ENCODE measurements at places on chromosomes 13 and 19. TPM values are rescaled to one million over a fixed set of nuclear protein-coding genes. Genes with fewer than 3 reads are reported as not detected.
A peak's percentile ranks its signal among the peaks of the same experiment; 100 is the strongest.

The GNG8 gene
- total RNA-seq = not detected

The ATP4B gene
- total RNA-seq = not detected

The GRIN2D gene
- total RNA-seq = 25.2 TPM

The NAPSA gene
- not detected for total RNA-seq

The CEACAM8 gene
- not detected for total RNA-seq

The UHRF1 gene
- 16.8 TPM for total RNA-seq

The CLDND2 gene
- not detected for total RNA-seq

- H3K27me3 ChIP-seq = peaks cover 9% of the 10 kb centered on the region
- H3K36me3 ChIP-seq = peaks cover 34% of the 10 kb centered on the region
- no peak overlapping the region for H3K27ac ChIP-seq
- no peak overlapping the region for H3K4me3 ChIP-seq
- no peaks in the 10 kb centered on the region for H3K4me1 ChIP-seq
These were observed 24.4 kb upstream of the ZNF561 start for GRCh38 chr19:9645472-9645871.

GRCh38 chr19:12064590-12065538, at the start of gene ZNF844:
TSS of gene ZNF844 (plus strand) at chr19:12064731. CDS start at chr19:12064874, 143 bp downstream.
- peaks cover 2% of the 10 kb centered on the region for H3K27me3 ChIP-seq
- no peak within 1 kb of the TSS for H3K27ac ChIP-seq
- H3K36me3 ChIP-seq = peaks cover 7% of the 10 kb centered on the region
- peak within 1 kb of the TSS; percentile 34 for H3K4me3 ChIP-seq
- DNase-seq = no peak
- H3K4me1 ChIP-seq = no peaks in the 10 kb centered on the region

DNA sequence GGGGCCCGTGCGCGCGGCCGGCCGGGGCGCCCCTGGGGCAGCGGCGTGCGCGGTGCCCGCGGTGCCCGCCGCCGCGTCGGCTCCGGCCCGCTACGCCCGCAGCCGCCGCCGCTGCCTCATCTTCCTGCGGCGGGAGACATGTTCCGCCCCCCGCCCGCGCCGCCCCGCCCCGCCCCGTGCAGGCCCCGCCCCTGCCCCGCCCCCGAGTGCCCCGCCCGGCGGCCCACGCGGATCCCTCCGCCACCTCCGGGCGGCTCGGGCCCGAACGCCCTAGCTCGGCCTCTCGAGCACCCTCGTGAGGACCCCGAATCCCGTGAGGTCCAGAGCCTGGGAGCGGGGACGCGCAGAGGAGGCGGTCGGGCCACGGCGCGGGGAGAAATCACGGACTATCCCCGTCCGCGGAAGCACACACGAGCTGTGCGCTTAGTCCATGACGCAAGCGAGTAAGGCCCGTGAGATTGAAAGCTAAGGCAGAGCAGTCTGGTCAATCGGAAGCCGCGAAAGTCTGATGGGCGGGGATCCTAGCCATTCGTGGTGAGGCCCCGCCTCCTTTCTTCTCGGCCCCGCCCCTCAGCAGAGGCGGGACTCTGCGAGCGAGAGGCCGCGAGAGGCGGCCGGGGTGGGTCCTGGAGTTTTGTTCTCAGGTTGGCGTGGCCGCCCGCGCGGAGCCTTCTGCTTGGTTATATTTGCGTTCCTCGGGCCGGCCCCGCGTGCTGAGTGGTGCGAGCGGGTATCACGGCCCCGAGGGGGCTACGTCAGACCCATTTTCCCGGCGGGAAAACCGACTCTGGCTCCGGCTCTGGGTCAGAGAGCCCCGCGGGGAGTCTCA, at the start of gene TCF3:
TCF3 (minus strand) TSS at position 145 of the 829 bp plus-strand sequence. CDS start 2,367 bp downstream, outside the sequence.
- peak within 1 kb of the TSS; percentile 90 for H3K27ac ChIP-seq
- H3K4me3 ChIP-seq = peak within 1 kb of the TSS; percentile 98
- peak; percentile 98 for DNase-seq
- peaks cover 3% of the 10 kb centered on the region for H3K27me3 ChIP-seq

GRCh38 chr13:52394586-52394985, 11.4 kb downstream of the THSD1 start:
- H3K4me1 ChIP-seq = peaks cover 84% of the 10 kb centered on the region
- peak overlapping the region; percentile 34 for H3K27ac ChIP-seq
- H3K27me3 ChIP-seq = peaks cover 12% of the 10 kb centered on the region
- no peak for DNase-seq
- peak overlapping the region; percentile 91 for H3K4me3 ChIP-seq

GRCh38 chr13:111175935-111176334, 60.8 kb downstream of the ARHGEF7 start:
- peaks cover 10% of the 10 kb centered on the region for H3K27me3 ChIP-seq
- peak overlapping the region; percentile 48 for H3K27ac ChIP-seq
- H3K4me3 ChIP-seq = no peak overlapping the region
- DNase-seq = no peak
- H3K4me1 ChIP-seq = peaks cover 71% of the 10 kb centered on the region
- H3K36me3 ChIP-seq = peaks cover 30% of the 10 kb centered on the region

- H3K4me3 ChIP-seq = no peak overlapping the region
- DNase-seq = no peak
- H3K4me1 ChIP-seq = no peaks in the 10 kb centered on the region
These were observed 35.5 kb downstream of the SERTM1 start for GRCh38 chr13:36709136-36709890.

DNA sequence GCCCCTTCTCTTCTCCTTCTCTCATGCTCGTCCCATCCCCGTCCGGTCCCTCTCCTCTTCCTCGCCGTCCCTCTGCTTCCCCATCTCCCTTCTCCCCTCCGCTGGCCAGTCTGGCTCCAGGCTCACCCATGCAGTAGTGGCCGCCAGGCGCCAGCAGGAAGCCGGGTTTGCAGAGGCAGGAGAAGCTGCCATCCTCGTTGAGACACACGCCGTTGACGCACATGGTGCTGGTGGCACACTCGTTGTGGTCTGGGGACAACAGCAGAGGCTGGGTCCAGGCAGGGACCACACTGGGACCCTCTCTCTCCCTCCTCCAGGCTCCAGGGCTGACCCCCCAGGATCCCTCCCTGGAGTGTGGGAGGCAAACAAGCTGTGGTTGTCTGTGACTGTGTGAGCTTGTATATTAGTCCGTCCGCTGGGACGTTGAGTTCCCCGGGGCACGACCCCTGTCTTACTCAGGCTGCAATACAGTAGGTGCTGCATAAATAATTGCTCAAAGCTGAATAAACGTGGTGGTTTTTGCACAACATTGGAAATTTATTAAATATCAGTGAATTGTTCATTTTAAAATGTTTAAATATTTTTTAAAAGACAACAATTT, 16.4 kb downstream of the FBN3 start:
- no peak overlapping the region for H3K4me3 ChIP-seq
- DNase-seq = no peak
- no peak overlapping the region for H3K27ac ChIP-seq
- H3K4me1 ChIP-seq = no peaks in the 10 kb centered on the region
- peaks cover 6% of the 10 kb centered on the region for H3K27me3 ChIP-seq

- no peak for DNase-seq
- H3K4me1 ChIP-seq = no peaks in the 10 kb centered on the region
- H3K4me3 ChIP-seq = no peak overlapping the region
- peaks cover 4% of the 10 kb centered on the region for H3K27me3 ChIP-seq
- H3K36me3 ChIP-seq = no peaks in the 10 kb centered on the region
- no peak overlapping the region for H3K27ac ChIP-seq
These were observed 80.7 kb upstream of the OLFM4 start for GRCh38 chr13:52947921-52948373.

DNA sequence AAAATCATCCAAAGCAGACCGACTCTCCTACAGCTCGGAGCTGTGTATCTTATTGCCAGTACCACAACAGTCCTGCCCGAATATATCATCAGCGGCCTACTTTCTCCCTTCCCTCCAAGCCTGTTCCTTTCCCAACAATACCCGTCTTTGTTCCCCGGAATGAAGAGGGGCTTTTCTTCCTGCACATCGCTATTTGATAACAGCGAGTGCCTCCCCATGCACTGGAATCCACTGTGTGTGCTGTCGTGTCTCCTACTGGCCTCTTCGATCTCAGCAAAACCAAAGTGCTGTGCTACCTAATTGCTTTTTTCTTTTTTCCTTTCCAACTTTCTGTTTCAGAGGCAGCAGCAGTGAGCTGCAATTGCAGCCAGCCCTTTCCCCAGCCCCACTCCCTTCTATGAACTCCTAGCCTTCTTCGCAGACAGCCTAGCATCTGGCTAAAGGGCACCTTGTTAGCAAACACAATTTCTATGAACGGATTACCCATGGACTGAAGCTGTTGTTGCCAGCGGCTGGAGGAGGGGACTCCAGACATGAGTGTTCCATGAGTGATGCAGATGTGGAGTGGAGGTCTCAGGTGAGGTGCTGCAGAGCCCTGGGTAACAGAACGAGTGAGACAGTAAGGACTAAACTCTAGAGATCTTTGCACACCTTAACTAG, 43.4 kb downstream of the EFNB2 start:
- H3K27me3 ChIP-seq = peaks cover 17% of the 10 kb centered on the region
- no peak for DNase-seq
- peaks cover 59% of the 10 kb centered on the region for H3K4me1 ChIP-seq
- H3K4me3 ChIP-seq = peak overlapping the region; percentile 77
- H3K27ac ChIP-seq = peak overlapping the region; percentile 32
